ENCODE measurements at places on chromosomes 5 and 9.

- no peak for DNase-seq
These were observed 10.8 kb downstream of the OSMR start for GRCh38 chr5:38856660-38857059.

DNA sequence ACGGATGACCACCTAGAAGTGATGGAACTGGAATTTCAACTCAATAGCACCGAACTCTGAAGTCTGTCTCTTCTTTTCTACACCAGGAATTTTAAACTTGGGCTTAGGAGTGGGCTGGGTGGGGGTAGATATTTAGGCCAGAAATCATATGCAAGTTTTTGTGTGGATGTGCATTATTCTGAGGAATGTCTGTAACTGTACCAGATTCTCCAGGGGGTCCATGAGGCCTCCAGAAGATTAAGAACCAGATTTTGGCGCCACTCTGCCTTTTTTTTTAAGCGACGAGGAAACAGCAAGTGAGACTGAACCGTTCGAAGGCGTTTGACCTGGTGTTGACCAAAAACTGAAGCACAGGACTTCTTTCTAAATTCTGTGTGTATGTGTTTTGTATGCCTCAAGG, 88.8 kb upstream of the TTC23L start:
- no peak for DNase-seq

DNA sequence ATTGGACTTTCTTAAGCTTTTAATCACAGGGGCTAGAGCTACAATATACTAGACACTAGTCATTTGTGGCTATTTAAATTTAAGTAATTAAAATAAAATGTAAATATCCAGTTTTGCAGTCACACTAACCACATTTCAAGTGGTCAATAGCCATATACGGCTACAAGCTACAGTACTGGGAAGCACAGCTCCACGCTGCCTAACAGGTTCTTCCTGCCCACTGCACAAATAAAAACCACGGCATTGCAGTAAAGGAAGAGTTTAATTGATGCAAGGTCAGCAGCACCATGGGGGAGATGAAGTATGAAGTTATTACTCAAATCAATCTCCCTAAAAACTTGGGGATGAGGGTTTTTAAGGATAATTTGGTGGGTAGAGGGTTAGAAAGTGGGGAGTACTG, 134.1 kb downstream of the LURAP1L start:
- no peak for DNase-seq

- DNase-seq: no peak
These were observed 22.6 kb upstream of the HK3 start for GRCh38 chr5:176921714-176922113.

- no peak for DNase-seq
These were observed 42.0 kb downstream of the CRB2 start for GRCh38 chr9:123397975-123398374.

DNA sequence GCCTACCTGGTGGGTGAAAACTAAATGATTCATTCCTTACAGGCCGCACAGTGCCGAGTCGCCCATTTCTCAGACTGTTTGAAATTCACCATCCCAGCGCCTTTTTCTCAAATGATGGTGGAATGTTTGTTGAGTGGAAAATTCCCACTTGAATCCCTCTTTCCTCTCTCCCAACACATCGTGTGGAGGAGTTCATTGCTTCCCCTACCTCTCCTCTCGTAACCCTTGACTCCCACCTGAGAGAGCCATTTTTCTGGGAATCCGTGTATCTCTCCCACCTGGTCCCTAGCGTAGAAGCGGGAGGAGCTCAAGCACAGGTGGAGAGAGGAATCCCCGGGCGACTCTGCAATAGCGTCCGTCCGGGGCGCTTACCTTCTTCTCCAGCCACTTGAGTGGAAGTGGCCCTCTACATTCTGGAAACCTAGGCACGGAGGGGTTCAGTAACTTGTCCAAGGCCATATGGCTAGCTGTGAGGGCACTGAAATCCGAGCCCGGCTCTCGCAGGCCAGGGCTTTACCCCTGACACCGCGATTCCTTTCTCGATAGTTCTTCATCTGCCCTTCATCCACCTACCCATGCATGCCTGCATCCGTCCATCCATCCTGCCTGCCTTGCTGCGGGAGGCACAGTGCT, 683 bp downstream of the OSMR start:
- no peak for DNase-seq

DNA sequence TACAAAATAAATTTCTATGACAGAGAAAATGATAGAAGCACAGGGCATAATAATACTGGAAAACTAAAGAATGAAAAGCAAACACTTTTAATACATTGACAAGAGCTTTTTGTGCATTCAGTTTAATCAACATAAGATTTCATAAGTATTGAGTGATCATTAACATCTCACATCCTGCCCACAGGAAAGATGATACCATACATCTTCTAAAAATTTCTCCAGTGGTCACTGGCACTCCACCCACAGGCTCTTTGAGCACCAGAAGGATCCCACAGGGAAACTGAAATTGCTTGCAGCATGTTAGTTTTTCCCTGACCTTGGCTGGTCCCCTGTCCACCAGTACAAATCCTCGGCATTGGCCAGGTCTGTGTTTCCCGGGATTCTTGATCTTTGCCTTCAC, 186.0 kb downstream of the CEMIP2 start:
- DNase-seq: no peak

DNA sequence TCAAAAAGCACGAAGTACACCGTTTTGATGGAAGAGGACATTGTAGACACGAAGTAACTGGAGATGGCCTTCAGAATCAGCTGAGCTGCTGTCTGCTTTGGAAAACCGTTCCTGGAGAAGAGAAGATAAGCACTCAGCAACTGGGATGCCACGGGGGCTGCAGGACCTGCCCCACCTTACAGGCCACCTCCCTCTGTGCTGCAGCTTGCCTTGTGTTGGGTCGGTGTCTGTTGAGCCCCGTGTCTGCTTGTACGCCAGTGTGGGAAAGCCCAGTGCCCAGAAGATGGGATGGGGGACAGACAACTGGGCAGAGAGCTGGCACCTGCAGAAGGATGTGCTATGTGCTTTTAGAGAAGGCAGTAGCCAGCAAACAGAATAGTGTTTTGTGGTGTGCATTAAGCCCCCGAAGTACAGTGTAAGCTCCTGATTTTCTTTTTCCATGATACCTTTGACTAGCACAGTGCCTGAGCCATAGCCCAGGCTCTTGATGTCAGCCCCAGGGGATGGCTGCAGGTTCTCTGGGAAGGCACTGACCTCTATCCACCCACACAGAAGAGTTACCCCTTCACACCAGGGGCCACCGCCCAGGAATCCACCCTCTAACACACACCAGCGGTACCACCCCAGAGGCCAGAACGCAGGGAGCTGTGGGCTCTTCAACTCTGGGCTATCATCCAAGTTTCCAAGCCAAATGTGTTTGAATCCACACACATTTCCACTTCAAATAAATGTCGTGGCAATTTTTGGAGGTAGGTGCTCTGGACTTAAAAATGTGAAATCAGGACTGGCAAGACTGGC, 63.8 kb downstream of the MACROH2A1 start:
- DNase-seq: no peak

- DNase-seq: peak; percentile 50
These were observed at the start of gene PCDHGA3 for GRCh38 chr5:141343242-141343952. Gene PCDHGA3 (plus strand): TSS chr5:141343829. CDS start chr5:141344034, 205 bp downstream.

- DNase-seq: no peak
These were observed 17.1 kb upstream of the DAB2 start for GRCh38 chr5:39441838-39442237.

DNA sequence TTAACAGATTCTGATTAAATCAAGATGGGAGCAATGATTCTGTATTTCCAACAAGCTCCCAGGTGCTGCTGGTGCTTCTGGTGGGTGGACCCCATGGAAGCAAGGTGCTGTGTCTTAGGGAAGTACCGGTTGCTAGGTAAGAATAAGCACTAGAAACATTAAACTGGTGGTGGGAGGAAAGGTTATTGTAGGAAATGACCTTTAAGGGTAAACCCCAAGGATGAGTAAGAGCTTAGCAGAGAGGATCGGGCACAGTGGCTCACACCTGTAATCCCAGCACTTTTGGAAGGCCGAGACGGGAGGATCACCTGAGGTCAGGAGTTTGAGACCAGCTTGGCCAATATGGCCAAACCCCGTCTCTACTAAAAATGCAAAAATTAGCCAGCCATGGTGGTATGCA, 16.2 kb upstream of the CREBRF start:
- no peak for DNase-seq

DNA sequence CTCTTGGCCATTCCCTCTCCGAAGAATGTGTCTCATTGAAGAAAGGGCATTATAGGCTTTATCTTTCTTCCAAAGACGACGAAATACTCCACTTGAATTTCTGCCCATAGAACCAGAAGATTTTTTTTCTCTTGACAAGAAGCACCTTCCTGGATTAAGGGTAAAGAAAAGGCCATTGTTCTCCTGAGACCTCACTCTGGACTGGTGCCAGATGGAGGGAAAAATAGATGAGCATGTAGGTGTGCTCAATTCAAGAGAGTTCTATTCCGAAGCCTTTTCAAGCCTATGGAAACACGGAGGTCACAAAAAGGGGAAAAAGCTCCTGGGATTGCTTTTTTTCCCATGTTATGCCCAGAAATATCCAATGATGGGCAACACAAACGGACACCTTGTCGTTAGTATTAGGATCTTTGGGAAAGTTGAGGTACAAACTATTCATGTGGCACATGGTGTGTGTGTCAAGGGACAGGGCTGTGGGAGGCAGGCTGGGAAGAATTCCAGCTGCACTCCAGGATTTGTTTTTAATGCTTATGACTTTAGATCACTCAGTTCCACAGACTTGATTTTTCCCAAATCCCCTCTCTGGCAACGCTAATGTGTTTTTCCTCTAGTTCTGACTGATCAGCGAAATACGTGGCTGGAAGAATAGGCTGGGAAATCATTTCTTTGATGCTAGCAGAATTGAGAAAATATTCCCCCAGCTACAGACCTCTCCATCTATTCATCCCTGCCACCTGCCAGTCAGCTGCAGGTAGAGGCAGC, 89.9 kb downstream of the SIL1 start:
- DNase-seq: no peak

DNA sequence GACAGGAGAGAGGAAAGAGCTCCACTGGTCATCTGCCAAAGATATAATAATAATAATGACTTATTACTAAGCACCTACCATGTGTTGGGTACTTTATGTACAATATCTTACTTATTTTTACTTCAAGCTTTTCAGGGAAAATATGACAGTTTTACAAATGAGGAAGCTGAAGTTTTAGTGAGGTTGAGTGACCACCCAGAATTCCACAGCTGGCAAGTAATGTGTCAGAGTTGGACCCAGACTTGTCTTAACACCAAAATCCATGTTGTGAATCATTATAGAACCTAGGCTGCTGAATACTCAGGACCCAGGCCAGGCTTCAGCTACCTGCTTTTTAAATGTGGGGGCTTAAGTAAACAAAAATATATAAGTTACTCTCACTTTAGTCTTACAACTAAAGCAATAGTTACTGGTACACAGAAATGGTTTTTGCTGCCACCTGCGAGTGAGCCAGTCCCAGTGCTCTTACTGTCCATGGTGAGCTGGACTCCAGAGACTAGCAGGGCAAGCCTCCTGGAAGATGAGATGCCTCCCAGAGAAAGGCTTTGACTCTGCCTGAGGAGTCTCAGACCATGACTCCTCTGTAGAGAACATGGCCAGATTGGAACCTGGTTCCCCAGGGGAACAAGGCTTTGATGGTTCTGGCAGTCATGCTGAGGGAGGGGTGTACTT, 29.9 kb downstream of the RUSC2 start:
- DNase-seq: peak; percentile 45

- no peak for DNase-seq
These were observed 51.0 kb downstream of the FER start for GRCh38 chr5:108798513-108799265.

GRCh38 chr5:151083081-151083676, 2.3 kb upstream of the TNIP1 start:
- DNase-seq: no peak

GRCh38 chr9:105254226-105254625, 9.8 kb downstream of the SLC44A1 start:
- DNase-seq: no peak

DNA sequence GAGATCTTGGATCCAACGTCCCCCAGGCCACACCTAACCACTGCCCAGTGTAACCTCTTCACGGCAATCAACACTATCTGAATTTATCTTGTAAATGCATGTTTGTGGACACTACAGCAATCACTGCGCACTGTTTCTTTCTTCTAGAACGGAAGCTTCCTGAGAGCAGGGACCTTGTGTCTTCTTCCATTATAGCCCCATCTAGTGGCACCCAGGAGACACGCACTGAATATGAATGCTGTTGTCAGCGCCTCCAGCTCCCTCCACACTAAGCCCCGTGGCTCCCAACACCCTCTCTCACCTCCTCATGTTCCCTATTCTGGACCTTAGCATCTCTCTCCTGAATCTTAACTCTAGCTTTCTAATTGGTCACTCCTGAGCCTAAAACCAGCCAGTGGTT, 72.7 kb downstream of the SMIM23 start:
- DNase-seq: peak; percentile 48

GRCh38 chr5:1013238-1013947, 4.8 kb downstream of the NKD2 start:
- DNase-seq: no peak

DNA sequence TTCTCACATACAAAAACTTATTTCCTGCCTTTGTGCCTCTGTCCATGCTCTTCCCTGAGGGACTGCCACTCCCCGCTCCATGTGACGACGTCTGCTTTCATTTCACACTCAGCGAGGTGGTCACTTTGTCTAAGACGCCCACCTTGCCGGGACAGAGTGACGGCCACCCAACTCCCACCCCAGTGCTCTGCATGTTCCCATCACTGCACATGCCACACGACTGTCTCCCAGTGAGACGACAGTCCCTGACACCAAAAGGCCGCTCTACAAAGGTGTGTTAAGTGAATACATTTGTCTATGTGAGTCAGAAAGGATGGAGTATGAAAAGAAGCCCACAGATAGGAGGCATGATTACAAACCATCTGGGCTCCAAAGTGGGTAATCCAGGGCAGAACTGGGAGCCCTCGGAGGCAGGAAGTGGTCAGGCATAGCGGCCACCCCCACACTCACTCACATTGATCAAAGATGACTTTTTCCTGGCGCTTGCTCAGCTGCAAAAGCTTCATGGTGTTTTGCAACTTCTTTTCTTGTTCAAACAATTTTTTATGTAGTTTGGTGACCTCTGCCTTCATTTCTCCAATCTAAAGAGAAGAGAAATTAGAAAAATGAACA, 185.8 kb downstream of the CDK5RAP2 start:
- DNase-seq: peak; percentile 93

GRCh38 chr5:40093550-40093949, 586.2 kb upstream of the PTGER4 start:
- DNase-seq: no peak

GRCh38 chr5:54093081-54093492, 217.3 kb downstream of the ARL15 start:
- no peak for DNase-seq

GRCh38 chr9:92770360-92770995, 5.8 kb upstream of the BICD2 start:
- peak; percentile 86 for DNase-seq

GRCh38 chr5:111469903-111470302, 42.4 kb downstream of the STARD4 start:
- peak; percentile 11 for DNase-seq

DNA sequence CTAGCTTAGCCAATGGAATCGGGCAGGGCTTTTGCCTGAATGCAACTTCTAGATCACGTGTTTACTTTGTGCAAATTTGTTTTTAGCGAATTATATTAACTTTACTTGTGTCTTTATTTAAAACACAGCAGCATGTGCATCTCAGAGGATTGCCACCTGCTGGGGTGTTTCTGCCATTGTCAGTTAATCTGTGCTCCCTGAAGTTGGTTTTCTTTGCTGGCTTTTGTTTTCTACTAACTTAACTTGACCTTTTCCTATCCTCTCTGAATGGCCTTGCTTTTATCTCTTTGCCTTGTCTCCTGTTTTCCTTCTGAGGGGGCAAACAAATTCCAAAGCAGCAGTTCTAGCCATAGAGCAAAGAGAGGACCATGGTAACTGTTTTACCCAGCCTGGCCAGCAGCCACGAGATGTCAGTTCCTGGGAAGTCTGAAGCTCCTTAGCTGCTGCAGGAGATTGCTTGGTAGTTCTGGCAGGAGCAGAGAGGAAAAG, 67.6 kb downstream of the ARHGEF28 start:
- peak; percentile 8 for DNase-seq
